ENCODE measurements at places on chromosomes 3 and 15. TPM values are rescaled to one million over a fixed set of nuclear protein-coding genes. Genes with fewer than 3 reads are reported as not detected.
A peak's percentile ranks its signal among the peaks of the same experiment; 100 is the strongest.

- H3K27ac ChIP-seq: no peak overlapping the region
- H3K36me3 ChIP-seq: no peaks in the 10 kb centered on the region
- peaks cover 14% of the 10 kb centered on the region for H3K4me1 ChIP-seq
Measured at GRCh38 chr3:50523279-50523811, 19.9 kb upstream of the CACNA2D2 start.

Gene MKRN3
- total RNA-seq: 0.22 TPM

GRCh38 chr15:67968966-67969365 lies 85.1 kb upstream of the PIAS1 start:
- no peaks in the 10 kb centered on the region for H3K27me3 ChIP-seq
- H3K36me3 ChIP-seq: no peaks in the 10 kb centered on the region
- H3K27ac ChIP-seq: peak overlapping the region; percentile 53
- H3K4me1 ChIP-seq: peaks cover 23% of the 10 kb centered on the region
- no peak for DNase-seq

DNA sequence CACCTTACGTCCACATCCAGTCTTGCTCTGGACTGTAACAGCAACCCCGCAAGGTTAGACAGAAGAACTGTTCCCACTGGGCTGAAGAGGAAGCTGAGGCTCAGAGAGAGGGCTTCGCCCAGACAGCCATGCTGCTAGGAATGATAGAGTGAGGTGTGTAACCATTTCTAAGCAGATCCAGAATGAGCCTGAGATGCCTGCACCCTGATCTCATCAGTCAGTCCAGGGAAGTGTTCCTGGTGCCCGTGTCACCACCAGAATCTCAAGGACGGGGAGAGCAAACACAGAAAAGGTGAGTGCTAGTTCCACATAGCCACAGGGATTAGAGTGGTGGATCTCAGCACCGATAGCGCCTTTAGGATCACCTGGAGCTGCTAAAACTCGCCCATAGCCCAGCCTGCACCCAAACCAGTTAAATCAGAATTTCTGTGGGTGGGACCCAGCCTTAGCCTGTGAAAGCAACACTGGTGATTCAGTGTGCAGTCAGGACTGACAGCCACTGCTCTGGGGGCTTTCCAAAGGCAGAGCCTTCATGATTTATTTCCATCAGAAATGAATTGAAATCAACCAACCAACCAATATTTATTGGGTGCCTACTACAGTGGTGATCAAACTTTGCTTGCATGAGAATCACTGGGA lies 12.3 kb downstream of the ISLR start:
- H3K4me3 ChIP-seq: no peak overlapping the region
- no peak for DNase-seq
- H3K4me1 ChIP-seq: peaks cover 9% of the 10 kb centered on the region
- no peak overlapping the region for H3K27ac ChIP-seq
- peaks cover 3% of the 10 kb centered on the region for H3K36me3 ChIP-seq

DNA sequence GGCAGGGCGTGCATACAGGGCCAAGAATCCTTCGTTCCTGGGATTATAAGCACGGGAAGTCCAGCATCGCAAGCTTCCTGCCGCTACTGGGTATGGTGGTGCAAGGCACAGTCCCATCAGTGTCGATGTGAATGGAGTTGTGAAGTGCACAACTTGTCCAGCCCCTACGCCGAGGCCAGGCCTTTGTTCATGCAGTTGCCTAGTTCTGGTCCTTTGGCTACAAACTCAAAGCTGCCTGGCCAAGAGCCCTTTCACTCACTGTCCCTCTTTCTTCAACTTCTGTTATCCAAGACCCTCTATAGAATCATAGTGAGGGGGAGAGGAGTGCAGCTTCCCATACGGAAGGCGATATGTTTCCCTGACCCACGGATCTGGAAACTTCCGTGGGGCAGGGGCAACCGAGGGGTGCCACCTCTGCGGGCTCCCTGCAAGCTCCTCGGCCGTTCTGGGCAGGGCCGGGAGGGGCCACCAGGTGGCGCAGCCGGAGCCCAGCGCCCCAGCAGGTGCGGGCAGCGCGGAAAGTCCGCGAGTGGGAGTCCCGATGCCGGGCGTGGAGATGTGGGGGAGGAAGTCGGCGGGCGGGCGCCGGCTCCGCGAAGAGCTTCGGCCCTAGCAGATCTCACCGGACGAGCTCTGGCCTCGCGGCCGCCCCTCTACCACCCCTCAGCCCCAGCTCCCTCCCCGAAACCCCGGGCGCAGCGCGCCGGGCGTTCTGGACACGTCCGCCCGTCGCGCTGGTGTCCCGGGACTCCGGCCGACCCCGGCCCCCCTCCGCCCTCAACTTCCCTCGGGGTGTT lies 693 bp downstream of the RASGRP1 start:
- DNase-seq: peak; percentile 61
- peaks cover 19% of the 10 kb centered on the region for H3K4me1 ChIP-seq
- H3K27me3 ChIP-seq: peaks cover 36% of the 10 kb centered on the region
- H3K27ac ChIP-seq: no peak overlapping the region
- H3K36me3 ChIP-seq: no peaks in the 10 kb centered on the region
- peak overlapping the region; percentile 75 for H3K4me3 ChIP-seq

- peaks cover 2% of the 10 kb centered on the region for H3K4me1 ChIP-seq
- no peak for DNase-seq
- peaks cover 40% of the 10 kb centered on the region for H3K36me3 ChIP-seq
- no peak overlapping the region for H3K4me3 ChIP-seq
- H3K27ac ChIP-seq: no peak overlapping the region
Measured at GRCh38 chr3:172334671-172335207, 113.5 kb downstream of the GHSR start.
